ENCODE measurements at places on chromosomes 16 and 17. TPM values are rescaled to one million over a fixed set of nuclear protein-coding genes. Genes with fewer than 3 reads are reported as not detected.
A peak's percentile ranks its signal among the peaks of the same experiment; 100 is the strongest.

Gene G6PC3
- total RNA-seq: 60.3 TPM

Gene TEDC2
- total RNA-seq: 6.7 TPM

Gene GAST
- not detected for total RNA-seq

DNA sequence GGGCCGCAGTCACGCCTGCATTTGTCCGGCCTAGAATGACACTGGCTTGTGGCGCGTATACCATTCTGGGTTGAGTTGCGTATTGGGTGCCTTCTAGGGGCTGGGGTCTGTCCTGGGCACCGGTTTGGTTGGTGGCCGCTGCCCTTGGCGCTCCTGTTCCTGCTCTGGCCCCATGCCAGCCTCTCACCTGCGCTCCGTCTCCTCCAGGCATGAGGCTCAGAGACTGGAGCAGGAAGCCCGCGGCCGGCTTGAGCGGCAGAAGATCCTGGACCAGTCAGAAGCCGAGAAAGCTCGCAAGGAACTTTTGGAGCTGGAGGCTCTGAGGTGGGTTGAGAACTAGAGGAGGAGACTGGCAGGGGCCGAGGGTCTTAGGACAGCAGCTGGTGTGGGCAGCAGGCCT, 17.4 kb downstream of the CDIPT start:
- DNase-seq: no peak

GRCh38 chr16:50626868-50627267, 54.2 kb downstream of the SNX20 start:
- no peak for DNase-seq

DNA sequence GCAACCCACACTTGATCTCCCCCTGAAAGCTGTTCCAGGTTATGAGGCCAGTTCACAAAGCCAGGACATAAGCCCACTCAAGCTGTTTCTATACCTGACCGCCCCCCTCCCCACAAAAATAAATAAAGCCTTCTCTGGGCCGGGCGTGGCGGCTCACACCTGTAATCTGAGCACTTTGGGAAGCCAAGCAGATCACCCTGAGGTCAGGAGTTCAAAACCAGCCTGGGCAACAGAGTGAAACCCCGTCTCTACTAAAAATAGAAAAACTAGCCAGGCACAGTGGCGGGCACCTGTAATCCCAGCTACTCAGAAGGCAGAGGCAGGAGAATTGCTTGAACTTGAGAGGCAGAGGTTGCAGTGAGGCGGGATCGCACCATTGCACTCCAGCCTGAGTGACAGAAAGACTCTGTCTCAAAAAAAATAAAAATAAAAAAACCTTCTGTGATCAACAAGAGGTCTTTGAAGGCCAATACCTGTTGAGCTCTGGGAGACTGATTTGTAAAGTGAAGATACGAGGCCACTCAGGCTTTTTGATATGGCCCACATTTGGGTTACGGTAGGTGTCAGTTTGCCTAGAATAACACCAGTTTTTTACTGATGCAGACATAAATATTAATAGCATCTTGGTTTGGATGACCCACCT, 2.2 kb downstream of the KDM8 start:
- DNase-seq: no peak

- no peak for DNase-seq
These were observed 501.2 kb upstream of the EEF2KMT start for GRCh38 chr16:5598793-5599192.

DNA sequence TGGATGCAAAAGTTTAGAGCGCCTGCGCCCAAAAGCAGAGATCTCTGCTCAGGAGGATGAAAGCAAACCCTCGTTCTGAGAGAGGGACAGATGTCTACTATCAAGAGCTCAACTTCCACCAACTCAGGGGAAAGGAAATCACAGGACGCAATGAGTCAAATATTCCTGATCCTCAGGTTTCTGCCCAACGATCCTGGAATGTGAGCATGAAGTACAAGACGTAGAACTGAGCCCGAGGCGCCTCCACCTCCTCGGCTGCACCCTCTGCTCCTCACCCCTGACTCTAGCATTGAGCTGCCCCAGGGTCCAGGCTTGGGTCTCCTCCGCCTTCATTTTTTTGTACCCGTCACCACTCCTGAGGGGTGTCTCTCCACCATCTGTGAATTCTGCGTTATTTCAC, 15.4 kb downstream of the IFT140 start:
- no peak for DNase-seq

DNA sequence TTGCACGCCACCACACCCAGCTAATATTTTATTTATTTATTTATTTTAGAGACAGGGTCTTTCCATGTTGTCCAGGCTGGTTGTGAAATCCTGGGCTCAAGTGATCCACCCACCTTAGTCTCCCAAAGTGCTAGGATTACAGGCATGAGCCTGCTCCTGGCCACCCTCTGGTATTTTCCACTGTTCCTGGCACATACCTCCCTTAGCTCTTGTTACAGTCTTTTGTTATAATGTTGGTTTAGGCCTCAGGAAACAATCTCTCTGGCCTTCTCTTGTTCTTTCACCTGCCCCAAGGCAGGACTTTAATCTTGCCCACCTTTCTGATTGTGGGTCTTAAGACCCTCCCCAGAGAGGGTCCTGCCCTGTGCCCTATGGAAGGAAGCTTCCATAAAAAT, 3.6 kb upstream of the CYTH1 start:
- no peak for DNase-seq

- no peak for DNase-seq
These were observed 22.6 kb downstream of the IST1 start for GRCh38 chr16:71917900-71918299.

DNA sequence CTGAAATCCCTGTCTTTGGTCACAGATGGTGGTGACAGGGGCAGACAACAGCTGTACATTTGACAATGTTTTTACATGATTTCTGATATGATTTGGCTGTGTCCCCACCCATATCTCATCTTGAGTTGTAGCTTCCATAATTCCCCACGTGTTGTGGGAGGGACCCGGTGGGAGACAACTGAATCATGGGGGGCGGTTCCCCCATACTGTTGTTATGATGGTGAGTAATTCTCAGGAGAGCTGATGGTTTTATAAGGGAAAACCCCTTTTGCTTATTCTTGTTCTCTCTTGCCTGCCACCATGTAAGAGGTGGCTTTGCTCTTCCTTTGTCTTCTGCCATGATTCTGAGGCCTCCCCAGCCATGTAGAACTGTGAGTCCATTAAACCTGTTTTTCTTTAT, 353.9 kb downstream of the CPPED1 start:
- DNase-seq: no peak

GRCh38 chr17:48558057-48558830, 13.3 kb upstream of the HOXB2 start:
- DNase-seq: no peak

- DNase-seq: no peak
These were observed 661 bp downstream of the TEX2 start for GRCh38 chr17:64262198-64262999.

- no peak for DNase-seq
These were observed 13.5 kb upstream of the PRKAR1A start for GRCh38 chr17:68498479-68499326.

DNA sequence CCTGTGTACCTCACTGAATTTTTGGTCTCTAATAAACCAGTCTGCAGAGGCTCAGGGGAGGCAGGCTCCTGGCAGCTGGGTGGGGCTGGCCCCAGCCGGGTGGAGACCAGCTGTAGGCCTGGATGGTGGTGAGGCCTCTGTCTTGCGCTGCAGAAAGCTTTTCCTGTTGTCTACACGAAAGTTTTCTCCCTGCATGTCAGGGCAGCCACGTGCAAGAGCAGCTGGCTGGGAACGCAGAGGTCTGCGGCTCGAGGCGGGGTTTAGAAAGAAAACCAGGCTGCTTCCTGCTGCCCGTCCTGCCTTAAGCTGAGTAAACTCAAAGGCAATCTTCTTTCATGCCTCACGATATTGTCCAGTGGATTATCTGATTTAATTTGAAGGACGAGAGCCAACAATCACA, 2.4 kb downstream of the SERPINF1 start:
- DNase-seq: peak; percentile 88

- peak; percentile 87 for DNase-seq
These were observed 12.1 kb downstream of the TTLL6 start for GRCh38 chr17:48804936-48805411.

DNA sequence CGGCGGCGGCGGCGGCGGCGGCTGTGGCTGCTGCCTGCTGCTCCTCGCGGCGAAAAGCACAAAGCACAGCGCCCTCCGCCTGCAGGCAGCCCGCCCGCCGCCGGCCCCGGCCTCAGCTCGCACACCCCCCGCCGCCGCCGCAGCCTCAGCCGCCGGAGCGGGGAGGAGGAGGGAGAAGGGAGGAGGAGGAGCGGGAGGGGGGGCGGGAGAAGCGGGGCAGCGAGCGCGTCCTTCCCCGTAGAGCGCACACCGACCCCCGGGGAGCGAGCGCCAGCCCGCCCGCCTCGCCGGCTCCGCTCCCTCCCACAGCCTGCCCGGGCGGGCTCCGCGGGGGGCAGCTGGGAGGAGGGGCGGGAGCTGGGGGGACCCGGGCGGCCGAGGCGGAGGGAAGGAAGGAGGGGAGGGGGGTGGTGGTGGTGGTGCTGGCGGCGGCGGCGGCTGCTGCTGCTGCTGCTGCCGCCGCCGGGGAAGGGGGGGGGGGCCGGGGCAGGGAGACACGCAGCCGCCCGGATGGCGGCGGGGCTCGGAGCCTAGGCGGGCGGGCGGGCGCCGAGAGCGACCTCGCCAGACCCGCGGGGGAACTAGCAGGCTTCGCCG, at the start of gene UBTF:
Gene UBTF (minus strand): TSS at position 60 of the 597 bp plus-strand sequence. CDS start 1,446 bp downstream, outside the sequence.
- peak; percentile 91 for DNase-seq
